Right forelimb (tissue), 1 donor: ENCODE measurements at places on chromosomes 16 and 17.

DNA sequence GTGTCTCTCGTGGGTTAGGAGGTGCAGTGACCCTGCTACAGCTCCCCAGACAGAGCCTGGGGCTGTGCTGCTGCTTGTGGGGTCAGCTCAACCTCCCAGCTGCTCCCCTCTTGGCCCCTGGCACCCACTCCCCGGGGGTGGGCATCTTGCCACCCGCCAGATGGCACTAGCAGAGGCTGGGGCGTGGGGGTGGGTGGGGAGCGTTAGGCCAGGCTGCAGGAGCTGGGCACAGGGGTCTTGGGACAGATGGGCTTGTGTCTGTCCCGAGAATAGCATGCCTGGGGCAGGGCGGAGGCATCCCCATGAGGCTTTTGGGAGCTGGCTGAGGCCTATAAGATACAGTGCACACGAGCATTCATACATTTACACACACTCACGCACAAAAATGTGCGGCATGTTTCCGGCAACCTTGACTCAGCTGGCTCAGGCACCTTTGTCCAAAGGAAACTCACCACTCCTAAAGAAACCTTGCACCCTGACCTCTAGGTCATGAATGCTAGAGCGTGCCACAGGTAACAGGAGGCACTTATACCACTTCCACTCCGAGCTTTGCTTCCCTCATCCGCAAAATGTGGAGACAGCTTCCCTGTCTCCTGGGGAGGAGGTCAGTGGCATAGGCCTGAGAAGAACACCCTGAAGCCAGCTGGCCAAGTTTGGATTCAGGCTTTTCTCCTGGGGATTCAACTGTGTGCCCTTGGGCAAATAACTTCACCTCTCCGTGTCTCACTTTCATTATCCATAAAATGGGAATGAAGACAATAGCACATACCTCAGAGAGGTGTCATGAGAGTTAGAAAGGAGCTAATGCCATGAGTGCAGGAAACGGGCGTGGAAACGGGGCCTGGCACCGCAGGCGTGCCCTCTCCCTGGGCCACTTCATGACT lies 78.9 kb upstream of the LHX1 start:
- DNase-seq = no peak

- no peak for DNase-seq
These were observed 17.4 kb upstream of the GPRC5C start for GRCh38 chr17:74414510-74414909.

DNA sequence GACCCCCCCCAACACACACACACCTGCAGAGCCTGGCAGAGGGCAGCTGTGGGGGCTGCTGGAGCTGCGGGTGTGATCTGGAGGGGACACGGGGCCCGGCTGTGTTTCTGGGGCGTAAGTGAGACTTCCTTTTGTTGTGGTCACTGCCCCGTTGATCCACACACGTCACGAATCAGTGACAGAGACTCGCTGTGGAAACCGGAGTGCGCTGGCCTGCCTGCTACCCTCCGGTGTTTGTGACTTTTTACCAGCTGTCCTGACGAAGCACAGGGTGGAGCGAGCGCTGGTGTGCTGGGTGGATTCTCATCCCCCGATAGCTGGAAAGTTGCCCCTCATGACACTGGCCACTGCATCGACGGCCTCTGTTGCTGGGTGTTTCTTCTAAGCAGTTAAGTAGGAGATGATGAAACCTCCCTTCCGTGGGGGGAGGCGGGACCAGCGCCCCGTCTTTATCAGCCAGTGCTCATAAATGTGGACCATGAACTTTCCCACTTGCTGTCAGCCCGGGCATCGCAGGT lies 2.3 kb downstream of the METRNL start:
- DNase-seq = no peak

GRCh38 chr16:89152831-89153700 lies 18.5 kb upstream of the CDH15 start:
- no peak for DNase-seq

GRCh38 chr17:45906237-45906636 lies 11.9 kb downstream of the MAPT start:
- no peak for DNase-seq

- DNase-seq = peak; percentile 93
These were observed at the start of gene HSD3B7 for GRCh38 chr16:30984669-30985400. Gene HSD3B7 (plus strand): TSS chr16:30985207. CDS start chr16:30985659, 452 bp downstream.
